ENCODE measurements at places on chromosomes 16 and 17. TPM values are rescaled to one million over a fixed set of nuclear protein-coding genes. Genes with fewer than 3 reads are reported as not detected.

Gene CALB2
- total RNA-seq = not detected

Gene KRT28
- total RNA-seq = not detected

Gene TBC1D3
- total RNA-seq = not detected

Gene IFI35
- 107 TPM for total RNA-seq

Gene KREMEN2
- total RNA-seq = 0.18 TPM

DNA sequence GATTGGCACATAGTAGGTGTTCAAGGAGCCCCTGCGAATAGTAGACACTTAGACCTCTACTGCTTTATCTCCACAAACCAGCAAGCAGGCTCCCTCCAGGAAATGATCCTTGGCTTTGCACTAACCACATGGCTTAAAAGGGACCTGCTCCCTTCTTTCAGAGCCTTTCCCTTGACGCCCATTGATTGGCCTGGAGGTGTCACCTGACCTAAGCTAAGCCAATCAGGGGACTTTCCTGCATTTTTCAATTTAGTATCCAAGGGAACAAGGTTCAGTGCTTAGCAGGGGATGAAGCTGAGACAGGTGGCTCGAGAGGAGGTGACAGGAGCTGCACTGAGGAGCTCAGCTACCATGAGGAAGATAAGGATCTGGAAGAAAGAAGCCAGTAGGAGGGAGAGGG is 52.8 kb downstream of the CLEC19A start:
- H3K4me1 ChIP-seq = no peaks in the 10 kb centered on the region
- peaks cover 2% of the 10 kb centered on the region for H3K27me3 ChIP-seq
- H3K4me3 ChIP-seq = no peak overlapping the region
- DNase-seq = no peak
- no peaks in the 10 kb centered on the region for H3K36me3 ChIP-seq

Gene MYH13
- not detected for total RNA-seq

GRCh38 chr17:14112407-14112806 is 43.1 kb downstream of the COX10 start:
- H3K27me3 ChIP-seq = no peaks in the 10 kb centered on the region
- H3K27ac ChIP-seq = no peak overlapping the region
- no peak overlapping the region for H3K4me3 ChIP-seq
- peaks cover 41% of the 10 kb centered on the region for H3K36me3 ChIP-seq
- no peak for DNase-seq

Gene COG8
- 37.6 TPM for total RNA-seq

Gene DYNLL2
- total RNA-seq = 30.9 TPM

DNA sequence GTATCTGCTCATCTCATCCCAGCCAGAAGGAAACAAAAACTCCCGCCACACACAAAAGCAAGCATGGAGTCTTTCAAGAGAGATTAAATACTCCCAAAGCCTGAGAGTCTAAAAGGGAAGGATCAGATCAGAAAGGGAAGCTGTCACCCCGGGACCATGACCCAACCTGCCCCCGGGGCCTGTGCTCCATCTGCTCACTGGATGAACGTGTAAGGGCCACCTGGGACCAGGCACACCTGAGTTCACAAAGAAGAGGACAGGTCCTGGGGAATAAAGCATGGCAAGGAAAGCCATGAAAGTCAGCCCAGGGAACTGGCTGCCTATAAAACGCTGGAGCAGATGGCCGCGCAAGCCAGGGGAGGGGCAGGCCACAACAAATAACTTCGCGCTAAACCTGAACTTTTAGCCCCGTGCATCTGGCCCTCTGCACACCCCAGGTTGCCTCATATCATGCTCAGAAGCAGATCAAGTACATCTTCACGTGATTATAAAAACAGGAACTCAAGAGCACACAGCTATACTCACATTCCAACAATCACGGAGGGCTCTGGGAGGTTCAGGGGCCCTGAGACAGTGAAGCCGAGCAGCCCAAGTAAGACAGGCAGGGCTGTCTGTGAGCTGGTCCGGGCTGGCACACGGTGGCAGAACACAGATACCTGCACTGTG is 3.4 kb downstream of the TMEM11 start:
- DNase-seq = no peak
- peaks cover 33% of the 10 kb centered on the region for H3K4me1 ChIP-seq
- no peaks in the 10 kb centered on the region for H3K27me3 ChIP-seq
- no peak overlapping the region for H3K4me3 ChIP-seq
- H3K36me3 ChIP-seq = peaks cover 20% of the 10 kb centered on the region

DNA sequence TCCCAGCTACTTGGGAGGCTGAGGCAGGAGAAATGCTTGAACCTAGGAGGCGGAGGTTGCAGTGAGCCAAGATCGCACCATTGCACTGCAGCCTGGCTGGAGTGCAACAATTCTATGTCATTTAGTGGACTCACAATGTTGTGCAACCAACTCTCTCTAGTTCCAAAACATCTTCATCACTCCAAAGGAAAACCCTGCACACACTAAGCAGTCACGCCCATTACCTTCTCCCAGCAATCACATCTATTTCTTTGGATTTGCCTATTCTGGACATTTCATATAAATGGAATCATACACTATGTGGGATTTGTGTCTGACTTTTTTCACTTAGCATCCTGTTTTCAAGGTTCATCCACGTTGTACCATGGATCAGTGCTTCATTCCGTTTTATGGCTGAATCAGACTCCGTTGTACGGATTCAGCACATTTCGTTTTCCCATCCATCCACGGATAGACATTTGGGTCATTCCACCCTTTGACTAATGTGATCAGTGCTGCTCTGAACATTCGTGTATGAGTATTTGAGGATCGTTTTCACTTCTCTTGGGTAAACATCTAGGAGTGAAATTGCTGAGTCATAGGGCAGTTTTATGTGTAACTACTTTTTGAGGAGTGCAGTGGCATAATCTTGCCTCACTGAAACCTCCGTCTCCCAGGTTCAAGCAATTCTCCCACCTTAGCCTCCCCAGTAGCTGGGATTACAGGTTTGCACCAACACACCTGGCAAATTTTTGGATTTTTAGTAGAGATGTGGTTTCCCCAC is 45.4 kb upstream of the EMP2 start:
- no peaks in the 10 kb centered on the region for H3K36me3 ChIP-seq
- DNase-seq = no peak
- no peaks in the 10 kb centered on the region for H3K4me1 ChIP-seq
- peaks cover 2% of the 10 kb centered on the region for H3K27me3 ChIP-seq

Gene VAT1L
- total RNA-seq = not detected

GRCh38 chr16:78749745-78750268 is 650.4 kb downstream of the WWOX start:
- H3K27me3 ChIP-seq = peaks cover 2% of the 10 kb centered on the region
- peaks cover 7% of the 10 kb centered on the region for H3K36me3 ChIP-seq
- peak overlapping the region; percentile 52 for H3K4me3 ChIP-seq
- peak overlapping the region; percentile 87 for H3K27ac ChIP-seq
- peaks cover 22% of the 10 kb centered on the region for H3K4me1 ChIP-seq

Gene SCIMP
- total RNA-seq = not detected

Gene EVI2A
- total RNA-seq = 44.2 TPM

DNA sequence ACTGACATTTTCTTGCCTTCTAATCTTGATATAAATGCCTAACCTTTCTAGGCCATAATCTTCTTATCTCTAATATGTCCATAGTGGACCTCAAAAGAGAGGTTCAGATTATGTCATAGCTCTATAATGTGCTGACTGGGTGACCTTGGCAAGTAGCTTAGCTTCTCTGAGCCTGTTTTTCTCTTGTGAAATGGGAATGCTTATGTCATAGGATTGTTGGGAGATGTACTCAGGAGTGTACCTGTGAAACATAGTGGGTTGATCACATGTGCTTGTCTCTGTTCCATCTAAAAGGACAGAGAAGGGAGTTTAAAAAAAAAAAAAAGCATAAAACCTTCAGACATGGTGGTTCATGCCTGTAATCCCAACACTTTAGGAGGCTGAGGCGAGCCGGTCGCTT is 2.4 kb downstream of the MED9 start:
- no peak overlapping the region for H3K27ac ChIP-seq
- peaks cover 19% of the 10 kb centered on the region for H3K36me3 ChIP-seq
- no peak for DNase-seq
- peaks cover 61% of the 10 kb centered on the region for H3K4me1 ChIP-seq

DNA sequence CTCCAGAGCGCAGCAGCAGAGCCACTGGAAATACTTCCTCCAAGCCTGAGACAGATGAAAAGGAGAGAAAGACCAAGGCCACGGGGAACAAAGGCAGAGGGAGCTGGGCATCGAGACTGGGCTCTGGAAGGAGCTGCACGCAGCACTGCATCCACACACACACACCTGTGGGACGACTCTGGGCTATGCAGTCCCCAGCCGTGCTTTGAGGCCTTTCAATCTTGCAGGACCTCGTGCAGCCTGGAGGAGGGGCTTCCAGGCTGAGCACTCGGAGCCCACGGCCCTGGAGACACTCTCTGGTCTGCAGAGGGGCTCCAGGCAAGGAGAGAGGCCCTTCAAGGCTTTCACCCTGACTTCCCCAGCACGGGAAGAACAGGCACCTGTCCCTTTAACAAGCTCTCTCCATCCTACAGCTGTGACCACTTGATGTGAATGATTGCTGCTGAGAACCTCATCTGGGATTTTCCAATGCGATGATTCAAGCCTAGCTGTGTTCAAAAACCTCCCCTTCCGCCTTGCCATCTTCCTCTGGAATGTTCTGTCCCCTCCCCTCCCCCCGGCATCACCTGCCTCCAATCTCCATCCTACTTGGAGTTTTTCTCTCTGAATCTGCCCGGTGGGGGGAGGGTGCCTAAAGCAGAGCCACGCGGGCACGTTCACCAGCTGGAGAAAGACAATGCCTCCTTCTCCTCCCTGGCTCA is 37.5 kb downstream of the RBFOX3 start:
- no peaks in the 10 kb centered on the region for H3K36me3 ChIP-seq
- H3K27ac ChIP-seq = no peak overlapping the region
- H3K4me1 ChIP-seq = no peaks in the 10 kb centered on the region
- no peaks in the 10 kb centered on the region for H3K27me3 ChIP-seq

Gene SLC13A2
- total RNA-seq = not detected

GRCh38 chr17:43171586-43172487 is 823 bp downstream of the NBR1 start:
- peaks cover 37% of the 10 kb centered on the region for H3K4me1 ChIP-seq
- no peak overlapping the region for H3K4me3 ChIP-seq
- H3K27me3 ChIP-seq = no peaks in the 10 kb centered on the region
- DNase-seq = peak; percentile 32
- no peak overlapping the region for H3K27ac ChIP-seq
- H3K36me3 ChIP-seq = peaks cover 26% of the 10 kb centered on the region

GRCh38 chr17:77246110-77247047 is 105.6 kb downstream of the SEC14L1 start:
- H3K27me3 ChIP-seq = peaks cover 16% of the 10 kb centered on the region
- H3K4me1 ChIP-seq = peaks cover 26% of the 10 kb centered on the region
- H3K27ac ChIP-seq = peak overlapping the region; percentile 33
- no peaks in the 10 kb centered on the region for H3K36me3 ChIP-seq
- peak overlapping the region; percentile 56 for H3K4me3 ChIP-seq

GRCh38 chr17:6162216-6162615 is 92.0 kb downstream of the WSCD1 start:
- no peaks in the 10 kb centered on the region for H3K27me3 ChIP-seq
- H3K27ac ChIP-seq = no peak overlapping the region
- H3K4me1 ChIP-seq = no peaks in the 10 kb centered on the region
- DNase-seq = no peak

Gene NTN1
- total RNA-seq = not detected

Gene CDRT15
- total RNA-seq = not detected

Gene CMTM2
- 0.68 TPM for total RNA-seq

DNA sequence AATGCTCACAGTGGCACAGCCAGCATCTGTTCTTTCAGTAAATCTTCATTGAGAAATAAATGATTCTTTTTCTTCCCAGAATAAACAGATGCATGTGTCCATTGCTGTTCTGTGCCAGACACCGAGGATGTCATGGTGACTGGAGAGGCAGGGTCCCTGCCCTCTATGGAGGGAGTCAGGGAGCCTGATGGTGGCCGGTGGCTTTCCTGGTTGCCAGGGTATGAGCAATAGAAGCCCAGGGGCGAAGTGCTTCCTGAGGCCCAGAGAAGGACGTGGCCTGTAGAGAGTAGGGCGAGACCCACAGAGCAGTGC is 29.9 kb upstream of the NUDT16L1 start:
- peak overlapping the region; percentile 94 for H3K27ac ChIP-seq
- DNase-seq = no peak
- peak overlapping the region; percentile 60 for H3K4me3 ChIP-seq
- no peaks in the 10 kb centered on the region for H3K27me3 ChIP-seq
- peaks cover 75% of the 10 kb centered on the region for H3K4me1 ChIP-seq

DNA sequence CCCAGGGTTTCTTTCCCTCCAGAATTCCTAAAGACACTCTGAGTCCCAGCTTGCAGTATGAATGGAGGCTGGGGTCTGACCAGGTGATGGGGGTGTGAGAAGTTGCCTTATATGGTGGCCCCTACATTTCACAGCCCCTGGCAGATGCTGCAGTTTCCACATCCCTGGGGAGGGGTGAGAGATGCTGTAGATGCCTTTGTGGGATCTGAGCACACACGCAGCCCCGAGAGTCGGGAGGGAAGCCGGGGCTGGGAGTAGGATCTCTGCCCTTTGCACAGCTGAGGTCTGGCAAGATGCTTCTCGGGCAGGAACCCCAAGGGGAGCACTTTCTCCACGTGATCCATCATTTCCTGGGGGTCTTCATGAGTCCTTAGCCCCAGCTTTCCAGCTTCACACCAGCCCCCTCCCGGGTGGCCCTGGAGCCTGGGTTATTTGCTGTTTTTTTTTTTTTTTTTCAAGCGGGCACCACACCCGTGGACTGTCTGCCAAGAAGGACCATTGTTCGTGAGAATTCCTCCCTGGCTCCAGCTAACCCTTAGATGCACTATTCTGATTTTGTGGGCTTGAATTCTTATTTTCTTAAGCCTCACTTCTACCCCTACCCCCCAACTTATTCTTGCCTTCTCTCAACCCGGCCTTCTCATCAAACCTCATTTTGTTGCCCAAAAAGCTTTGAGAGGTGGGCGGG is 50.6 kb downstream of the NTN1 start:
- H3K27ac ChIP-seq = no peak overlapping the region
- no peaks in the 10 kb centered on the region for H3K36me3 ChIP-seq
- no peak overlapping the region for H3K4me3 ChIP-seq
- H3K4me1 ChIP-seq = no peaks in the 10 kb centered on the region
- peaks cover 2% of the 10 kb centered on the region for H3K27me3 ChIP-seq

Gene BTBD17
- not detected for total RNA-seq

Gene KRTAP4-8
- not detected for total RNA-seq

- no peaks in the 10 kb centered on the region for H3K36me3 ChIP-seq
- no peaks in the 10 kb centered on the region for H3K27me3 ChIP-seq
- H3K27ac ChIP-seq = no peak overlapping the region
- no peak overlapping the region for H3K4me3 ChIP-seq
- peaks cover 2% of the 10 kb centered on the region for H3K4me1 ChIP-seq
- no peak for DNase-seq
Measured at GRCh38 chr17:20315821-20316220, 151.5 kb downstream of the LGALS9B start.
